NCI-H2081 treated with DMSO at 0.1 percent for 48 hours (cell line): ENCODE measurements at places on chromosomes 5 and 9.

GRCh38 chr5:43312699-43313034 is 545 bp downstream of the HMGCS1 start:
- no peak for DNase-seq

GRCh38 chr5:126395198-126395597 is 28.0 kb upstream of the GRAMD2B start:
- no peak for DNase-seq

DNA sequence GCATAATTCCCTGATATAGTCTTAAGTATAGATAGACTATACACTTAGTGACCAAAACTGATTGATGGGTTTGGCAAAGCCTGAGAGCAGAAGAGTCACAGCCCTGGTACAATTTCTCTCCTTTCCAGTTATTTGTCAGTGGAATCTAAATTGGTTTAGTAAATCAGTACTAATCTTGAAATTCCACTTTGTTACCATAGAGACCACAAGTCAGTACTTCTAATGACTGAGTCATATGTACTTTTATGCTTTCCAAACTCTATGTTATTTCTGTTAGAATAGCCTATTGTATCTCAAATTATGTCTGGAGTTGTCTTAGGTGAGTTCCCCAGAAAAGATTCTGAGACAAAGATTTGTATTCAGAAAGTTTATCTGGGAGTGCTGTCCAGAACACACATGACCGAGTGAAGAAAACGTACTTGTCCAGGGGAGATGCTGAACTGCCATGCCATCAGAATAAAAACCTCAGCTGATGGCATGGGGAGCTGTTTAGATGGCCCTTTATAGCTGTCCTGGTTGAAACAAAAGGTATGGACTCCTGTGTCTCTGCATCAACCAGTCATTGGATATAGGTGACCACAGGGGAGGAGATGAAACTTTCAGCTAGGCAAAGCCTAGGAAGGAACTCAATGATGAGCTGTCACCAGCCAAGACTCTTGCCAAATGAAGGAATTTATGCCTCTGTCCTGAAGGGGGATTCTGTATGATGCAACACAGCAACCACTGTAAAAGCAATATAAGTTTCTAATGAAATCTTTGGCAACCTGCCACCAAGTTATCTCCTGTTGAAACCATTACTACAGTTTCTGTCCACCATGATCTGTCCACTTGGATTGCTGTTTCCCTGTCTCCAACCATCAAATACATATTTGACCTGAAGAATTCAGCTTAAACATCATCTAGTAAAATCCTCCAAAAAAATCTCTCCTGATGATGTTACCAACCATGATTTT is 18.0 kb upstream of the SMC2 start:
- DNase-seq = no peak

- no peak for DNase-seq
These were observed 16.8 kb downstream of the TXNDC8 start for GRCh38 chr9:110320651-110321445.

- no peak for DNase-seq
These were observed 222.6 kb downstream of the MEF2C start for GRCh38 chr5:88660264-88660946.
